ENCODE measurements at places on chromosomes 3 and 15. TPM values are rescaled to one million over a fixed set of nuclear protein-coding genes. Genes with fewer than 3 reads are reported as not detected.

The EHHADH gene
- total RNA-seq: 1.9 TPM

The TGM4 gene
- total RNA-seq: not detected

The LRRC2 gene
- total RNA-seq: 0.43 TPM

The GP5 gene
- total RNA-seq: 1.3 TPM

The WNT7A gene
- not detected for total RNA-seq

The TMEM207 gene
- total RNA-seq: not detected

The HMCES gene
- total RNA-seq: 45.7 TPM

The MANF gene
- total RNA-seq: 143 TPM

The GABRB3 gene
- total RNA-seq: not detected

The GOLGA8R gene
- total RNA-seq: 3.5 TPM

The GLDN gene
- not detected for total RNA-seq

The SQOR gene
- total RNA-seq: 142 TPM

The NME9 gene
- 0.20 TPM for total RNA-seq

The KCNAB1 gene
- not detected for total RNA-seq

The ZNF662 gene
- total RNA-seq: 0.40 TPM

The CHSY1 gene
- total RNA-seq: 62.0 TPM

The DNAJA4 gene
- 27.7 TPM for total RNA-seq

The MESP1 gene
- 3.5 TPM for total RNA-seq

The IVD gene
- 38.1 TPM for total RNA-seq

The MIX23 gene
- total RNA-seq: 35.1 TPM

The ACSBG1 gene
- total RNA-seq: not detected

The KIF9 gene
- total RNA-seq: 3.1 TPM

The NOX5 gene
- total RNA-seq: not detected

The MPI gene
- 92.9 TPM for total RNA-seq

The TUSC7 gene
- not detected for total RNA-seq

The NPHP3 gene
- 24.1 TPM for total RNA-seq

The GOLGA6L26 gene
- total RNA-seq: not detected

The MASP1 gene
- not detected for total RNA-seq

The PCOLCE2 gene
- not detected for total RNA-seq

The NT5DC2 gene
- total RNA-seq: 26.2 TPM

The KCNH8 gene
- total RNA-seq: not detected

The C2CD4B gene
- total RNA-seq: 0.40 TPM

The MCF2L2 gene
- total RNA-seq: 6.6 TPM

The CLDN16 gene
- not detected for total RNA-seq

The POLR2M gene
- 71.0 TPM for total RNA-seq
